ENCODE measurements at places on chromosomes 7 and 10.

DNA sequence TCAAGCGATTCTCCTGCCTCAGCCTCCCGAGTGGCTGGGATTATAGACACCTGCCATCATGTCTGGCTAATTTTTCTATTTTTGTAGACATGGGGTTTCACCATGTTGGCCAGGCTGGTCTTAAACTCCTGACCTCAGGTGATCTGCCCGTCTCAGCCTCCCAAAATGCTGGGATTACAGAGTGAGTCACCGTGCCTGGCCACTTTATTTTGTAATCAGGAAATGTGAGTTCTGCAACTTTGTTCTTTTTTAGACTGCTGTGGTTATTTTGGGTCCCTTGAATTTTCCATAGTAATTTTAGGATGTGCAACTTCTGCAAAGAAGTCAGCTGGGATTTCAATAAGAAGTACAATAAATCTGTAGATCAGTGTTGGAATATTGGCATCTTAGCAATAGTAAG, 96.8 kb downstream of the CYTH3 start:
- DNase-seq, result no peak

DNA sequence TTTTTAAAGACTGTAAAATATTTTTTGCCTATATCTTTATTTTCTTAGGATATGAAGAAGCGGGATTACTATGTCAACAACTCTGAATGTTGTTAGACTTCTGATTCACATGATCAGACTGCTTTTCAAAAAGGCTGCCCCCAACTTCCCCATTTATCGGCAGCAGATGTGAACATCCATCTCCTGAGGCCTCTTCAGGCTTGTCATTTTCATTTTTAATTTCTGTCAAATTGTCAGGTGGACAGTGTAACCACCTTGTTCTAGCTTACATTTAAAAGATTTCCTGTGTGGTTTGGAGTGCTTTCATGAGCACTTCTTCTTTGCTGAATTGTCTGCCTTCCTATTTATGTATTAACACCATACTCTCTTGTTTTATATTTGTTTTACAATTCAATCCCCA, 78.8 kb upstream of the GSDME start:
- DNase-seq, result no peak

DNA sequence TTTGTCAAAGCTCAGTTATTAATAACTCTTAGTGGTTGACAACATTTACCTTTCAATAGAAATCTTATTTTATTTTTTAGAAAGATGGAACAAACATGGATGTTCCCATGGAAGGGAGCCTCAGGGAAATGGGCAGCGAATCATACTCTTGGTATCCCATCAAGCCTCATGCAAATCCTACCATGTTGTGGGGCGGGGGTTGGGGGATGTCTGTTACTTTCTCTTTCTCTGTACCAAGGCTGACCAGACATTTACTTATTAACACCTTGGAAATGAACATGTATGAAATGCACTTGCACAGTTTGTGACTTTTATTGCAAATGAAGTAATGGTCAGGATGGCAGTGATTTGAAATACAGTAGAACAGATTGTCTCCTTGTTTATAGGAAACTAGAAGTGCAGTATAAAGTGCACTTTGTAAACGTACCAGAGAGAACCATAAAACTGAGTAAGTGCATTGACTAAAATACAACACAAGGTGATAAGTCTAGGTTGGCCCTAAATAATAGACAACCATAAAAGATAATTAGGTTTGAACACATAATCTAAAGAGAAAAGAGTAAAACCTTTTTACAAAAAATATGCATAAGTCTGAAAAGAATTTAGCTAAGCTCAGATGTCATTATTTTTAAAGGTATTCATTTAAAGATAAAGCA, 32.4 kb downstream of the SEMA3D start:
- no peak for DNase-seq

GRCh38 chr10:47339759-47340607, 8.2 kb upstream of the RBP3 start:
- DNase-seq, result no peak
